Astrocyte of the spinal cord (primary cell): ENCODE measurements at places on chromosomes 12 and 14.

DNA sequence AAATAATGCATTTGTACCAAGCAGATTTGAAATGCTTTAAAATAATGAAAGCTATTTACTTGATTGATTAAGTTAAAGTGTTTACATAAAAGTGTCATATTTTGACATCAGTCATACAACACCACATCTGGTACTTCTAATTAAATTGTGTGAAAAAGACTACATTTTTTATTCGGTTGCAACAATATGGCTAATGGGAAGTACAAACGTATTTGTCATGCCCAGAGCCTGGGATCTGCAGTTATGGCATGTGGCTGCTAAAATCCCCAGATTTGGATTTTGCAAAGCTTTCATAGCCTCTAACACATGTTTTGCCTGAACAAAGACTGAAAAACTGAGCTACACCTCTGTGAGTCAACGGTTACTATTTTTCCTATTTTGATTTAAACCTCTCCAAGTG lies 66.6 kb downstream of the LLPH start:
- no peak for DNase-seq

DNA sequence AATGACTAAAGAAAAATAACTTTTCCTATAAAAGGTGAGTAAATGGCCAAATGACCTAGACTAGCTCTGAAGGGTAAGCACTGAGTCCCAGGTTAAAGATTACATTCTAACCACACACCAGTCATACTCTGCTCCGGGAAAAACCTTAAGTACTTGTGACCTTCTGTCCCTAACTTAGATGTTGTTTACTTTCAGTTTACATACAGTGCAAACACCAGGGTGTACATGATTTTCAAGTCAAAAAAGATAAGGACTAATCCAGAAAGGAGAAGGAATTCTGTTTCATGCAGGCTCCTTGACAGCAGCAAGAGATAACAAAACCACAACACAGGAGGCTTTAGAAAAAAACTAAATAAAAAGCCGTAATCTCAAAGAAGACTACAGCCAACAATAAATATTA lies 174.2 kb downstream of the PPM1H start:
- no peak for DNase-seq

GRCh38 chr14:55389330-55389729 lies 22.3 kb downstream of the ATG14 start:
- DNase-seq: peak; percentile 80

DNA sequence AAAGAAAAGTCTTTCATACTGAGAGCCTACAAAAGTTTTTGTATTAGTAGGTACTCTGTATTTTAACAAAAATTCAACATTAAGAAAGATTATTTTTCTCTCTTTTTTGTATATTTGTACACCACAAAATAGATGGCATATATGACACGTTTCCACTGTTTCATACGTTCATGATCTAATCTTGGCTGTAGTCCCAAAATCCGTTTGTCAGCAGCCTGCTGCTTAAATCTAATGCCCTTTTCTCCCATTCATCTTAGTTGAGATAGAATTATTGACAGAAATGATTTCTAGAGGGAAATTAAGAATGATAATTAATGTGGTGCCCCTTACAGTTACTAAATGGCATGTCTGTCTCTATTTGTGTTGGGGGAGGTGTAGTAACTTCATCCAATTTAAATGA lies 140.7 kb upstream of the NOVA1 start:
- DNase-seq: no peak

- DNase-seq: no peak
These were observed 11.7 kb upstream of the BATF start for GRCh38 chr14:75510547-75510946.

DNA sequence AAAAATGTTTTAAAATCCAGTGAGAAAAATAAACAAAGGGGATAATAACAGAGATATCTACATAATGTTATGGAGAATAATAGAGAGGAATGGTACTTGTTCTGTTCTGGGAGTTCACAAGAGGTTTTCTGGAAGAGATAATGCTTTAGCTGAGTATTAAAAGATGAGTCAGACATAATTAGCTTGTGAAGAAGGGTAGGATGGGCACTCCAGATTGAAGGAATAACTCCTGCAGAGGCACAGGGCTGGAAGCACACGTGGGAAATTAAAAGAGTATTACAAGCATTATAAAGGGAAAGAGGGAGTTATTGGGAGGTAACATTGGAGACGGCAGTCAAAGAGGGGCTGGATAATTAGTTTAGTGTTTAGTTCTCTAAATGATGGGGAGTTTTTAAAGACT lies 124.9 kb upstream of the BTG1 start:
- no peak for DNase-seq

DNA sequence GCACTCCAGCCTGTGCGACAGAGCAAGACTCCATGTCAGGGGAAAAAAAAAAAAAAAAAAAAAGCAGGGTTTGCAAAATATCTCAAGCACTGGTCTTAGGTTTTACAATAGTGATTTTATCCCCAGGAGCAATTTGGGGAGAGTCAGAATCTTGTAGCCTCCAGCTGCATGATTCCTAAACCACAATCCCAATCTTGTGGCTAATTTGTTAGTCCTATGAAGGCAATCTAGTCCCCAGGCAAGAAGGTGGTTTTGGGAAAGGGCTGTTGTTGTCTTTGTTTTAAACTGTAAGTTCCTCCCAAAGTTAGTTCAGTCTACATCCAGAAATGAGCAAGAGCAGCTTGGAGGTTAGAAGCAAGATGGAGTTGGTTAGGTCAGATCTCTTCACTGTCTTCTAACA lies 135.7 kb downstream of the PLXNC1 start:
- no peak for DNase-seq

DNA sequence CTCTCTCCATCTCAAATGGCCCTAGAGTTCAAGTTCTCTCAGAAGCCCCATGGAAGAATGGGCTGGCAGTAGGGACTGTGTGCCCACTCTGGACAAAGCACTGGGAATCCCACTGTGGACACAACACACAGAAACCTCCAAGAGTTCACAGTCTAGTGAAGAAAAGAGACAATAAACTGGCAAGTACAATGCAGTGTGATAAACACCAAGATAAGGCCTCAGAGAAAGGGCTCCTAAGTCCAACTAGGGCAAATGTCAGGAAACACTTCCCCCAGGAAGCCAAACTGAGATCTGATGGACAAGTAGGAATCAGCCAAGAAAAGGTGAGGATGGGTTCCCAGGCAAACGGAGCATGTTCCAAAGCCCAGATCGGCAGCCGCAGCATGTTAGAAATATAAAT lies 5.4 kb downstream of the VSIG10 start:
- DNase-seq: no peak

DNA sequence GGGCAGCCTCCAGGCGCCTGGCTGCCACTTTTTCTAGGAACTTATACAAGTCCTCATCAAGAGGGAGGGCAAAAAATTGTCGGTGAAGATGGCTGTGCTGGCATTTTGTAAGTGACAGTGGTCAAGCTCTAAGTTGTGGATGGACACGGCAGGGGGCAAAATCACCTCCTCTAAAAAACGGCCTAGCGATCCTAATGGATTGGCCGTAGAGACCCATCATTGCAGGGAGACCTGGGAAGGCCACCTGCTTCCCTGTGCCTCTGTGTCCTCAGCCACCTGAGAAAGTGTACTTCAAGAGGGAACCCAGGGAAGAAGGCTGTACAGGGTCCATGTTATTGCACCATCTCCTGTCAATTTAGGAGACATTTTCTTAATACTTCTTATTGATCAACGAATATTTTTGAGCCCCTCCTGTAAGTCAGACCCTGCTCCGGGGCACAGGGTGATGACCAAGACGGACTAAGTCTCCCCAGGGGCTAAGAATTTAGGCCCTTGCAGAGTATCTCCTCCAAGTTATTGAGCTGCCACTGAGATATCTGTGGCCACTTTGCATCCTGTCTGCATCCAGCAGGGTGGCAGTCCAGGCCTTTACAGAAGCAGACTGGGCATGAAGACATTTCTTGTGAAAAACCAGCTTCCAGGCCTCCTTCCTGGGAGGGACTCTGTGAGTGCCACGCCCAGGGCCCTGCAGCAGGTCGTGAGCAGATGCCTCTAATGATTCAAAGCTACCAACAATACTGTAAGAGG lies 40.5 kb downstream of the PSMA6 start:
- DNase-seq: no peak

DNA sequence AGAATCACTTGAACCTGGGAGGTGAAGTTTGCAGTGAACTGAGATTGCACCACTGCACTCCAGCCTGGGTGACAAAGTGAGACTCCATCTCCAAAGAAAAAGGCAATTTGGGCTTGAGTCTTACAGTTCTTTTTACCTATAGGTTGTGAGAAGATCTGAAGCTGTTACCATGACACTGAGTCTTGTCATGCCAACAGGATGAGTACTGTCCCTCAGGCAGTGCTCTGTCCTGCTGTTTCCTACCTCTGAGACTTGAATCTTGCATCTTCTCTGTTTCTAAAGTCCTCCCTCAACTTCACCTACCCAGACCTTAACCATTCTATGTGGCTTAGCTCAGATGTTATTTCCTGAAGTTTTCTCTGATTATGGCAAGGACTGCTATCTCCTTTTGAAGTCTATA lies 400.8 kb upstream of the PRICKLE1 start:
- DNase-seq: no peak

GRCh38 chr12:1324910-1325309 lies 269.5 kb downstream of the FBXL14 start:
- no peak for DNase-seq

GRCh38 chr12:3641428-3642018 lies 111.4 kb downstream of the CRACR2A start:
- peak; percentile 77 for DNase-seq

- DNase-seq: no peak
These were observed 286.6 kb downstream of the C12orf75 start for GRCh38 chr12:105616971-105617540.

DNA sequence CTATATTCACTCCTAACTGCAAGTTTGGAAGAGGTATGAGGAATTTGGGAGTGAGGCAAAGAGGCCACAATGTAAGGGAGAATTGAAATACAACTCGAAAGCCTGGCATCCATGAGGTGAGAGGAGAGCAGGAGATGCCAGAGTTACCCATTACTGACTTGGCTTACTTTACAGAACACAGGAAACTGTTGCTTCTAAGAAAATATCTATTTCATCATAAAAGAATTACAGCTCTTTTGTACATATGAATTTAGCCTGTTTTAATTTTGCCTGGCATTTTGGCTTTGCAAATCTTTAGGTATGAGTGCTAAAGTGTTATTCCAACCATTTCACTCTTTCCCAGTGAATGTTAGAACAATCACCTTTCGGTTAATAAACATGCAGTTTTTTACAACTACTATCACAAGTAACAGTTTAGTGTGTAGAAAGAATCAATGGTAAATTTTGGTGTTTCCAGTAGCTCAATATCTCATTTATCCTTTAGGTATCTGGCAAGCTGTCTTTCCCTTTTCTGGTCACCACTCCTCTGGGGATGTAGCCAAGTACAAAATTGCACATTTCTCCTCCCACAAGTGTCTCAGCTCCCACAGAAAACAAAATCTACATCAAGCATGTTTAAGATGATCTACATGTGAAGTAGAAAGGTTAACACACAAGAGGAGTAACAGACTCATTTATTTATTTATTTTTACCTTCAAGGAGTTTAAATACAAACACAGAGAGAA lies 196.6 kb upstream of the DCN start:
- DNase-seq: no peak

GRCh38 chr12:65858831-65859230 lies 34.5 kb downstream of the HMGA2 start:
- no peak for DNase-seq
